ENCODE measurements at places on chromosomes 7 and 10. TPM values are rescaled to one million over a fixed set of nuclear protein-coding genes. Genes with fewer than 3 reads are reported as not detected.

DNA sequence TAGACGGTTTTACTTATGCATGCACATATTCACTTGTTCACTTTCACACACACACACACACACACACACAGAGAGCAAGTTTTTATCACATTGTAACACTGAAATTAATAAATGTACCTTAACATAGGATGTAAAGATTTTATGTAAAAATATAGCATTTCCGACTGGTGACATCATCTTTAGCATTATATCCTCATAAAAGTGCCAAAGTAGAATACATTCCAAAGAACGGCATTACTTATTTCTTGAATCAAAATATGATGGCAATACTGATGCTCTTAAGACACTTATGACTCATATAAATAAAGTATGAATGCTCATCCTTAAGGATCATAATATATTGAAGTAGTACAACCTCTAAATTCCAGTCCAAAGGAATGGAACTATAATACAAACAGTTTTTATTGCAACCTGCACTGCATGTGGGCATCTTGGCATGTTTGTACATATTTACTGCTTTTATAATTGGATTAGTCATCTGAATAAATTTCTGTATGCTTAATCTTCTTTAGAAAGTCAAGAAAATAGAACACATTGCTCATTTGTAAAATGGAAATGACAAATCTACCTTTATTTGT lies 290.0 kb upstream of the SEMA3A start:
- no peak overlapping the region for H3K4me3 ChIP-seq
- no peaks in the 10 kb centered on the region for H3K36me3 ChIP-seq
- H3K4me1 ChIP-seq, result no peaks in the 10 kb centered on the region
- H3K27ac ChIP-seq, result no peak overlapping the region

- H3K4me1 ChIP-seq, result no peaks in the 10 kb centered on the region
- no peak for DNase-seq
- H3K4me3 ChIP-seq, result no peak overlapping the region
These were observed 477.9 kb downstream of the PLXNA4 start for GRCh38 chr7:132098327-132098726.

The MTPN gene
- total RNA-seq, result 168 TPM

The CYP3A7 gene
- not detected for total RNA-seq

GRCh38 chr10:3323865-3324498 lies 151.4 kb upstream of the PITRM1 start:
- DNase-seq, result no peak
- H3K27ac ChIP-seq, result no peak overlapping the region
- H3K4me3 ChIP-seq, result no peak overlapping the region
- peaks cover under 1% of the 10 kb centered on the region for H3K27me3 ChIP-seq
- H3K4me1 ChIP-seq, result no peaks in the 10 kb centered on the region

The AKAP9 gene
- 39.3 TPM for total RNA-seq

- no peak overlapping the region for H3K4me3 ChIP-seq
- no peak for DNase-seq
- H3K4me1 ChIP-seq, result no peaks in the 10 kb centered on the region
- no peak overlapping the region for H3K27ac ChIP-seq
- H3K27me3 ChIP-seq, result no peaks in the 10 kb centered on the region
- H3K36me3 ChIP-seq, result no peaks in the 10 kb centered on the region
These were observed 502.6 kb downstream of the NRG3 start for GRCh38 chr10:82377608-82378007.
